ENCODE measurements at places on chromosomes 6 and 20.
A peak's percentile ranks its signal among the peaks of the same experiment; 100 is the strongest.

- DNase-seq, result no peak
These were observed 28.3 kb downstream of the C6orf132 start for GRCh38 chr6:42113936-42114636.

DNA sequence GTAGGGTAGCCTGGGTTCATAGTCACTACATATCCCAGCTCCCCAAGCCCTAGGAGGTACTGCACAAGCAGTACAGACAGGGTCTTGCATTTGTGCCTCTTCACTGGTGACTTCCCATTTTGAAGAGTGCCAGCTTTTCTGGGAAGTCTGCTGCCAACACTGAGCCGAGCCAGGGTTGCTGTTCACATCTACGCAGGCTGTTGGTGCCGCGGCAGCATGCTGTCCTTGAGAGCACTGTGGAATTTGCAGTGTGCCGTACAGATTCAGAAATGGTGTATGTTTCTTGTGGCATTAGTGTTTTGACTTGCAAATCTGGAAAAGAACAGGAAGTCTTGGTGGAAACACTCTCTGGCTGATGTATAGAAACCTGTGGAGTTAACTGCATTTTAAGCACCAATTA, 67.5 kb downstream of the JARID2 start:
- DNase-seq, result no peak

- DNase-seq, result no peak
These were observed 375.8 kb downstream of the QKI start for GRCh38 chr6:163790266-163790840.

GRCh38 chr6:45378334-45378926, 696 bp upstream of the SUPT3H start:
- DNase-seq, result peak; percentile 1

- no peak for DNase-seq
These were observed 1.0 kb downstream of the FILIP1 start for GRCh38 chr6:75492386-75493153.

DNA sequence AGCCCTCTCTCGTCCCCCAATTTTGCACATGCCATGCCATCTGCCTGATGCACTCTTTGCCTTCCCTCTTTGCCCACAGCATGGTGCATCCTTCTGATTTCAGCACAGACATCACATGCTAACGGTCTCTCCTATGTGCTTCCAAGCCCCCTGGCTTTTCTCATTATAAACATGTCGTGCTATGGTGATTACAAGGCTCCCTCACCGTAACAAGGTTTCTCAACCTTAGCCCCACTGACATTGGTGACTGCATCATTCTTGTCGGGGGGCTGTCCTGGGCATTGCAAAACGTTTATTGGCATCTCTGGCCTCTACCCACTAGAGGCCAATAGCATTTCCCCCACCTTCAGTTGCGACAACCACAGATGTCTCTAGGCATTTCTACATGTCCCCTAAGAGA, 187.2 kb downstream of the TFAP2C start:
- DNase-seq, result no peak

Measured in activated T-helper 1 cell treated with Interleukin-2 at 50 U/mL for 16 hours (primary cell).